Airway epithelial cell (primary cell): ENCODE measurements at places on chromosomes 2 and 18. TPM values are rescaled to one million over a fixed set of nuclear protein-coding genes. Genes with fewer than 3 reads are reported as not detected.

Gene CAPN13
- 0.21 and 0.88 TPM in 2 replicates for total RNA-seq

Gene NOP58
- 56.9 and 61.9 TPM in 2 replicates for total RNA-seq

Gene LONRF2
- not detected in 2 replicates for total RNA-seq

Gene SERPINB3
- 149 and 212 TPM in 2 replicates for total RNA-seq

Gene KYNU
- 22.4 and 24.9 TPM in 2 replicates for total RNA-seq

Gene ALLC
- not detected in 2 replicates for total RNA-seq

Gene FKBP1B
- total RNA-seq, result 25.4 and 29.4 TPM in 2 replicates

Gene LHCGR
- total RNA-seq, result not detected in 2 replicates

Gene SFXN5
- 5.2 and 7.6 TPM in 2 replicates for total RNA-seq

Gene SMC6
- total RNA-seq, result 15.3 and 23.7 TPM in 2 replicates

Gene POTEC
- total RNA-seq, result not detected in 2 replicates

Gene UPP2
- total RNA-seq, result not detected in 2 replicates

Gene ARHGEF4
- total RNA-seq, result 54.2 and 78.5 TPM in 2 replicates

Gene KRTCAP3
- 44.1 and 86.7 TPM in 2 replicates for total RNA-seq

Gene LIMS3
- total RNA-seq, result 1.4 TPM in 1 of 2 replicates, not detected in the other

Gene NPAS2
- 7.2 and 12.3 TPM in 2 replicates for total RNA-seq

Gene RHOB
- total RNA-seq, result 92.3 and 100 TPM in 2 replicates

Gene TXNDC2
- total RNA-seq, result 0.07 TPM in 1 of 2 replicates, not detected in the other

Gene IL36A
- total RNA-seq, result not detected in 2 replicates

Gene CBLN2
- total RNA-seq, result not detected in 2 replicates
